ENCODE measurements at places on chromosomes 11 and 22. TPM values are rescaled to one million over a fixed set of nuclear protein-coding genes. Genes with fewer than 3 reads are reported as not detected.

The PLAAT5 gene
- total RNA-seq: 1.7 TPM

The ATF4 gene
- 779 TPM for total RNA-seq

The ARHGAP32 gene
- total RNA-seq: 10.9 TPM

The MMP27 gene
- total RNA-seq: not detected

Data from activated T-cell treated with anti-CD3 and anti-CD28 coated beads, Interleukin-2, amount 50 U/mL, for 72 hours (primary cell).